ENCODE measurements at places on chromosomes 1 and 21. TPM values are rescaled to one million over a fixed set of nuclear protein-coding genes. Genes with fewer than 3 reads are reported as not detected.

The VSIG8 gene
- not detected for total RNA-seq

The SAMD13 gene
- 2.5 TPM for total RNA-seq

- H3K27ac ChIP-seq: no peak overlapping the region
- no peaks in the 10 kb centered on the region for H3K36me3 ChIP-seq
- no peak overlapping the region for H3K4me3 ChIP-seq
- peaks cover 23% of the 10 kb centered on the region for H3K4me1 ChIP-seq
These were observed 17.4 kb upstream of the SLC2A5 start for GRCh38 chr1:9086796-9087195.

GRCh38 chr1:239858529-239858928, 233.2 kb upstream of the FMN2 start:
- no peaks in the 10 kb centered on the region for H3K36me3 ChIP-seq
- no peaks in the 10 kb centered on the region for H3K27me3 ChIP-seq
- no peaks in the 10 kb centered on the region for H3K4me1 ChIP-seq
- DNase-seq: no peak

GRCh38 chr1:198901266-198901665, 262.4 kb downstream of the PTPRC start:
- H3K27me3 ChIP-seq: no peaks in the 10 kb centered on the region
- H3K4me1 ChIP-seq: peaks cover 7% of the 10 kb centered on the region
- H3K36me3 ChIP-seq: no peaks in the 10 kb centered on the region
- H3K4me3 ChIP-seq: no peak overlapping the region
- no peak overlapping the region for H3K27ac ChIP-seq

GRCh38 chr1:168613691-168614231, 37.4 kb downstream of the XCL1 start:
- H3K27me3 ChIP-seq: no peaks in the 10 kb centered on the region
- peaks cover 28% of the 10 kb centered on the region for H3K4me1 ChIP-seq
- DNase-seq: peak; percentile 86
